Posterior vena cava (tissue), 2 donors: ENCODE measurements at places on chromosomes 2 and 18. TPM values are rescaled to one million over a fixed set of nuclear protein-coding genes. Genes with fewer than 3 reads are reported as not detected.

Gene CDK15
- total RNA-seq = 1.4 TPM

Gene PER2
- total RNA-seq = 16.8 TPM

DNA sequence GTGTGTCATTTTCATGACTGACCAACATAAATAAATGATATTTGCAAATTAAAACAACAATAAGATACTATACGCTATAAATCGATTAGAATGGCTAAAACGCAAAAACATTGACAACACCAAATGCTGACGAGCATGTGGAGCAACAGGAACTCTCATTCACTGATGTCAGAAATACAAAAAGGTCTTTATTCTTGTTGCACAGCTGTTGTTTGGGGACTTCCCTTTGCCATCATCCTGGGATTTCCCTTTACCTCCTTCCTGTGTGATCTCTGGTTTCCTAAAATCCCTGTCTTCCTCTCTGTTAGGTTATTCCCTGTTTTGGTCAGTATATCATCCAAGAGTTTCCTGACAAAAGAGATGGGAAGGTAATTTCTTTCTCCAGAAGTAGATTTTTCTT is 66.0 kb downstream of the NOL10 start:
- DNase-seq = no peak

Gene C2orf15
- not detected for total RNA-seq

- DNase-seq = no peak
These were observed 55.3 kb upstream of the NABP1 start for GRCh38 chr2:191622374-191623320.

DNA sequence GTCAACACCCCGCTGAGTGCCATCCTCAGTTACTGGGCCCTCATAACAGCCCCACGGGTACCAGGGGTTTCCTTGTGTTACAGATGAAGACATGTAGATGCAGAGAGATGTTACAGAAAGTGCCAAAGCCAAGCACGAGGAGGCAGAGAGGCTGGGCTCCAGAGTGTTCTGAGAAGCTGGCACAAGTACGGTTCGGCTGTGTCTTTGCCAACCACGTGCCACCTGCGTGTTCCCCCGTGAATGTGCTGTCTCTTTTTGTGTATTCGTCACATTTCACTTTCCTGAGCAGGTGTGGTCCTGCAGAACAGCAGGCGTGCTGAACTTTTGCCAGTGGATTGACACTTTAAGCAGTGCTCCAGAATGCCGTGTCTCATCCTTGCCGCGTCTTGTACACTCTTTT is 124.6 kb downstream of the NCK2 start:
- DNase-seq = no peak

GRCh38 chr2:47339745-47340541 is 63.0 kb upstream of the MSH2 start:
- no peak for DNase-seq

GRCh38 chr2:151845884-151846283 is 17.7 kb upstream of the ARL5A start:
- no peak for DNase-seq

DNA sequence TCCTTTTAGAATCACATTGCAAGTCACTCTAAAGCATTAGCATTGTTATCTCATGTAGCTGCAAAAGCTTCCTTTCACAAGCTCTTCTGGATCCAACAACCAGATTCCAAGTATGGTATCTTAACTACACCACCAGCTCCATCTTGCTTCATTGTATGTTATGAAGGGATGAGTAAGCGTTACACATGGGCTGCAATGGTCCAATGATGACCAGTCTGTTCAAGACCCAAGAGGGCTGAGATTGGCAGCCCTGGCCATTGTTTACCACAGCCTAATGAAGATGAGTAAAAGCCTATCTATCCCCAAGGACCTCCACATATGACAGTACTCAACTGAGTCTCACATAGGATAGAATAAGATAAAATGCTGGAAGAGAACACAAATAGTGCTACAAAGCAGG is 6.3 kb downstream of the CFLAR start:
- no peak for DNase-seq

DNA sequence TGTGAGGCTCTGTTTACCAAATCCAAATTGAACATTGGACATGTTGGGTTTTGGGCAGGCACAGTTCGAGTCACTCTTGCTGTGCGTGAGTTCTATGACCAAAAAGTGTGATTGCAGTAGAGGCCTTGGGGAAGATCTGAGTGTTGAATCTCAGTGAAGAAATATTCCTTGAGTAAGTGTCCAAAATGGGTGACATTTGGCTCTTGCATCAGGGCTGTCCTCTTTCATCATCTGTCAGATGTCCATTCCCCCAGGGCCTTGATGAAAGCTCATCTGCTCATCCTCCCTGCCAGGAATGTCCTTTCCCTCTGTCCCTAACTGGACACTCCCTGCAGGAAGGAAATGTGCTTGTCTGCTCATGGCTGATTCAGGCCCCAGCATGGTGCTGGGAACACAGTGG is 6.4 kb upstream of the SFTPB start:
- no peak for DNase-seq

Gene IL1RN
- total RNA-seq = 3.0 TPM

DNA sequence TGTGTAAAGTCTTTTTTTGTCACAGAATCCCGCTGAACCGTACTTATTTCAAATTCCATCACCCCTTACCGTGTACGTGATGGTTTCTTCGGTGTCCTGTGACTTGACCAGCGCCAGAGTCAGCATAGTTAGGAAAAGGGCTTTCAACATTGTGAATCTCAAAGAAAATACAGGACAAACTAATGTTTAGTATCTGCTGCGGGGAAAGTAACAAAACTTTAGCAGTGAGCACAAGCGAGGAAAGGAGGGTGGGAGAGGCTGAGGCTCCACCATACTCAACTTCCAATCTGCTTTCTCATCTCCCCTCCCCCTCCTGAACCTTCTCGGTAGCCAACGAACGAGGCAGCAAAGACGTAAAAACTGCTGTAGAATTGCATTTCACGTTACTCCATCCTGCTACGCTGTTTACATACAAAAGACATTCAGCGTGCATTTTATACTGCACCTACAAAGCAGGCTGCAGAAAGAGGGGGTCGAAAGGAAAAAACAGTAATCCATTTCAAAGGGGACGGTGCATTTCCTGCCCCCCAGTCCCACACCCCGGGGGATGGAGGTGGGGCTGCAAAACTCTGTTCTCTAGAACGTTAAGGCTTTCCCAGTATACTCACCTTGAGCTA is 1.2 kb downstream of the EFEMP1 start:
- DNase-seq = no peak

DNA sequence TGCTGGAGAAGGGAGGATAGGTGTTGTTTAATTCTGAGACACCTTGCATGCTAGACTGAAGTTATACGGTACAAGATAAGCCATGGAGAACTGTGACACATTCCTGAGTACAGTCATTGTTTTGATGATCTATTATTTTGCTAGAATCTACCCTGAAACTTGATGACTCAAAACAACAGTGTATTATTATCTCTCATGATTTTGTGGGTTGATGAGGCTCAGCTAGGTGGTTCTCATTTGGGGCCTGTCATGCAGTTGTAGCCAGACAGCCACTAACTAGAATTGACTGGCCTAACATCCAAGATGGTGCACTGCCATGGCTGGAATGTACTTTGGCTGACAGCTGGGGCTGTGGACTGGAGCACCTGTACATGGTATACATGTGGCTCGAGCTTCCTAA is 5.4 kb upstream of the IL1R1 start:
- DNase-seq = no peak

DNA sequence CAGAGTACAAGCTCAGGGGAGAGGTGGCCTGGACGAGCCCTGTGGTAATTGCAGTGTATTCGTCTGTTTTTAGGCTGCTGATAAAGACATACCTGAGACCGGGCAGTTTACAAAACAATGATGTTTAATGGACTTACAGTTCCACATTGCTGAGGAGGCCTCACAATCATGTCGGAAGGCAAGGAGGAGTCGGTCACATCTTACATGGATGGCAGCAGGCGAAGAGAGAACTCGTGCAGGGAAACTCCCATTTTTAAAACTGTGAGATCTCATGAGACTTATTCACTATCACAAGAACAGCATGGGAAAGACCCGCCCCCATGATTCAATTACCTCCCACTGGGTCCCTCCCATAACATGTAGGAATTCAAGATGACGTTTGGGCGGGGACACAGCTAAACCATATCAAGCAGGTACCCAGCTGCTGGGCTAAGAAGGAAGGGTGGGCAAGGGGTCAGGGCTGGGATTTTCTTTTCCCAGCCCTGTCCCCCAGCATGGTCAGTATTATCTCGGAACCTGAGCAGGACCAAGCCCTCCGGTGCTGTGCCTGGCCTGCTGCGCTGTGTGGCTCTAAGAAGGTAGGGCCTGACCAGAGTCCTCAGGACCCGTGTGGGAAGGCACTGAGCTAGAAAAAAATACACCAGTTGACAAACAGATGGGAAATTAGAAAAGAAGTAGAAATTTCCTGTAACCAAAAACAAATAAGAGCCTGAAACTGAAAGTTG is 78.6 kb upstream of the SH3BP4 start:
- DNase-seq = no peak

GRCh38 chr18:70221915-70222278 is 16.4 kb upstream of the RTTN start:
- DNase-seq = no peak

DNA sequence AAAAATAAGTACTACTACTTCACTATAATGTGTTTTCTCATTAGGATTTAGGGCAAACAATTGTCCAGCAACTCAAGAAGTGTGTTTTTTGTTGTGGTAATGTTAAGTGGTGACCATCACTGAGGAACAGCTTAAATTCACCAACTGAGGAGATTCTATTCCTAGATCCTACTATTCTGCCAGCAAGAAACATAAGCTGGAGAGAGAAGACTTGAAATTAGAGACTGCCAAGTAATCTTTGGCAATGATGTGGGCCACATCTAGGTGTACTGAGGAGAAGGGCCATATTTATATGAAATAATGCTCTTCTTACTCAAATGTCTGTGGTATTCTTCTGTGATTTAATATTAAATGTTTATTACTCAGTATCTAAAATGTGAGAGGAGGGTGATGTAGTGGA is 44.3 kb upstream of the MSTN start:
- no peak for DNase-seq

DNA sequence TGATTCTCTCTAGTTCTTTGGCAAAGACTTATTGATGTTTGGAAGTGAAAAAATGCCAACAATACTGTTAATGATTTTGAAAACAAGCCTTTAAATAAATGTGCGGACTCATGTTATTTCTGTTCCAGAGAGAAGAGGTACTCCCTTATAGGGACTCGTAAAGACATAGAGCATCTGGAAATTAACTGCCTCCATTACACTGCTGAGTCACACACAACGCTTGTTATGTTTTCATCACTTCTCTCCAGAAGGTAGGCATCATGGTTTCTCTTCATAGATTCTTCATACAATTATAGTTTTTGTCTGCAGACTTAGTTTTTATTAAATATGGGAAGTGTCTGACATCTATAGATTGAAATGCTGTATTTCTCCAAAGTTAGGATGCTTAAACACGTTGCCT is 302.5 kb upstream of the EPC2 start:
- DNase-seq = no peak
